AG08396 (cell line): ENCODE measurements at places on chromosomes 1 and 21.

DNA sequence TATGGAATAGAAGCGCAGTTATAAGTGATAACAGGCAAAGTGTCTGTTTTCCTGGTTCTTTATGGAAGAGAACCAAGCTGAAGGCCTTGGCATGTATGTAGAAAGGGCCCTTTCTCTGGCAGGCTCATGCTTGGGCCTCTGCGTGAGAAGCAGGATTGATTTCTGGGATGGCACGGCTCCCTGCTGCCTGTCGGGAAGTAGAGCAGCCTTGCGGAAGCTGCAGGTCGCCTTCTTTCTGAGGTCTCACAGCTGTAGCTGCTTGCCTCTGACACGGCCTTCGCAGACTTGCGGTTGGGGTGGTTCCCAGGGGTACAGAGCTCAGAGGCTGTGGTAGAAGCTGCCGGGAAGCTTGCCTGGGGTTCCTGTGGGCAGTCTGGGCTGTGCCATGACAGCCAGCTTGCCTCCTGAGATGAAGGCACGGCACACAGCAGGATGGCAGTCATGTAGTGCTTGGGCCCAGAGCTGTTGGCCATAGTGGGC, 39.4 kb downstream of the TRAPPC10 start:
- peak; percentile 44 for DNase-seq

DNA sequence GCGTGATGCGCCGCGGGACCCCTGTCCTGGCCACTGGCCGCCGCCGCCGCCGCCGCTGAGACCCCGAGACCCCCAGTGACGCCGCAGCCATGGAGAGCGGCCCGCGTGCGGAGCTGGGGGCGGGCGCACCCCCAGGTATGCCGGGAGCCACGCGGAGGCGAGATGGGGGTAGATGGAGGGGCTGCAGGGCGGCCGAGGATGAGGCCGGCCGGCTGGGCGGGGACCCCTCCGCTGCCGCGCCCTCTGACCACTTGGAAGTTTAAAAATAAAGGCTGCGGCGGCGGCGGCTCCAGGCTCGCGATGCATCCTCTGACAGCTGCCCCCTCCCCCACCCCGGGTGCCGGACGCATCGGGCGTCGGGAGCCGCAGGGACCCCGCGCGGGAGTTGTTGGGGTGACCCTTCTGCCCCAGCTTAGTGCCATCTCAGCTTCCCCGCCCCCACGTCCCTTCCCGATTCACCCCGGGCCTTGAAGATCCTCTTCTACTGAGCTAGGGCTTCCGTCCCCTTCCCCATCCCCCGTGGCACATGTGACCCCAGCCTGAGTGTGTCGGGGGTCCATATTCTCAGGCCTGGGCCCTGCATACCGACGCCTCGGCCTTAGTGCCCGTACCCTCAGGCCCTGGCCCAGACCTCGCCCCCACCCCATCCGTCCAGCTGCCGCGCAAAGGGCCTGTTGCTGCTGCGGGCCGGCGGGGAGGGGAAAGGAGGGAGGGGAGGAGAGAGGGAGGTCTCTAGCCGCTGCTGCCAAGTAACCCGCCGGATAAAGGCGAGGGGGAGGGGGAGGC, 562 bp downstream of the MAP7D1 start:
- peak; percentile 58 for DNase-seq

- no peak for DNase-seq
These were observed 1.5 kb upstream of the FCMR start for GRCh38 chr1:206923009-206923960.

GRCh38 chr21:37686991-37687810, 229.1 kb downstream of the KCNJ6 start:
- DNase-seq = no peak

GRCh38 chr1:160646180-160646579, 664 bp downstream of the SLAMF1 start:
- no peak for DNase-seq

DNA sequence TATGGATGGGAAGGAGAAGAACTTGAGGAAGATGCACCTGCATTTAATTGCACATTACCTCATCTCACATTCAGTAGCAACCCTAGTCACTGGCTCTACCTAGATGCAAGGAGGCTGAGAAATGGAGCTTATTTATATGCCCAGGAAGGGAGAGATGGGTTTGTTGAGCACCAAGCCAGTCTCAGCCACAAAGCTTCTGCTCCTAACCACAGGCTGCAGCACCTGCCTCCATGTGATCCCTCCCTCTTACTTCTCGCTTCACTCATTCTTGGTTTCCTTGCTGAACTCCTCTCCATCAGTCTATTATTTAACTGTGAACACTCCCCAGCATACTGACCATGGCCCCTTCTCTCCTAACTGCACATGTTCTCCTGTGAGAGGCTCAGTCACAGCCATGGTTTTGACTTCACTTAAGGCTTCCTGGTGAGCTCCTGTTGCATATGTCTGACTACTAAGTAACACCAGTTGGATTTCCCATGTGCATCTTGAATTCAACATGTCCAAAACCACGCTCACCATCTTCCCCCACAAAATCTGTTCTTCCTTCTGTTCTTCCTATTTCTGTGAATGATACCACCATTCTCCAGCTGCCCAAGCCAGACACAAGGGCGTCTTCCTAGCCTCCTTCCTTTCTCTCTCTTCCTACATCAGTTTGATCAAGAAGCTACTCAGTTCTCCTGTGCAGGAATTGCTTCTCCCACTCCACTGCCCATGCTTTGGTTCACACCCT, 139.8 kb downstream of the AK5 start:
- no peak for DNase-seq

- DNase-seq = no peak
These were observed 9.0 kb upstream of the DMRTB1 start for GRCh38 chr1:53450225-53450624.

GRCh38 chr1:50490640-50491039, 67.4 kb upstream of the DMRTA2 start:
- DNase-seq = no peak

DNA sequence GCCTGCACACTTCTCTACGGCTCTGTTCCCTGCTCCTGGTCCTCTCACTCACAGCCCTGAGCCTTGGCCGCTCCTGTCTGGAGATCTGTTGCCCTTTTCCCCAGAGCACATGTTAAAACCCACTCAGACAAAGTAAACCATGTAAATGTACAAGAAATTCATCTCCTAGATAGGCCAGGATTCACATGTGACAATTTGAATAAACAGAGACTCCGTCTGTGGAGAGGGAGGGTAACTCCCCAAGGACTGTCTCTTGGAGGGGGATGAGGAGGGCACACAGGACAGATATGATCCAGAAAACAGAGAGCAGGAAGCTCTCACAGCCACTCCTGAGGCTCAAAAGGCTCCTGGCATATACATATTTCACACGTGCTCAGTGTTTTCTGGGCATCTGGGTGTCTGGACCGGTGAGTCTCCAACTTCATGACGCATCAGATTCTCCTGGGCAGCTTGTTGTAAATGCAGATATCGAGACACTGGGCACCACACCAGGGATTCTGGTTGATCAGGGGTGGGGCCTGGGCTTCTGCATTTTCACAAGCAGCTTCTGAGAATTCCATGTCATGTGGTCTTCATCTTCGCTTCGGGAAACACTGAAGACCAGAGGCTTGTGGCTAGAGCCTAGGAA, 6.4 kb upstream of the KAZN start:
- no peak for DNase-seq

DNA sequence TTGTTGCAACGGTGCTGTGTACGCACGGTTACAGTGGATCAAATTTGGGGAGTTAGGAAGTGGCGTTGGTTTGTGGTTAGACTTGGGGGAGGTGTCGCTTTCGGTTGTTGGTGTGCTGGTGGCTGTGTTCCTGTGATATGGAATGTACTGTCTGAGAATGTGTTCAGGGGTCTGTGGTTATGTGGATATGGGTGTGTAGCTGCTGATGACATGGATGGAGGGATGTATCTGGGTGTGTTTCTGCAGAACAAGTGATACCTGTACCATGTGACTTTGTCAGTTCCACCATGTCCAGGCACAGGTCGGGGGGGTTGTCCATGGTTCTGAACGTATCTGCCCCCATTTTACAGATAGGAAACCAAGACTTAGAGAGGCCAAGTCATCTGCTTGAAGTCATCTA, 22.7 kb downstream of the PAX7 start:
- DNase-seq = no peak

DNA sequence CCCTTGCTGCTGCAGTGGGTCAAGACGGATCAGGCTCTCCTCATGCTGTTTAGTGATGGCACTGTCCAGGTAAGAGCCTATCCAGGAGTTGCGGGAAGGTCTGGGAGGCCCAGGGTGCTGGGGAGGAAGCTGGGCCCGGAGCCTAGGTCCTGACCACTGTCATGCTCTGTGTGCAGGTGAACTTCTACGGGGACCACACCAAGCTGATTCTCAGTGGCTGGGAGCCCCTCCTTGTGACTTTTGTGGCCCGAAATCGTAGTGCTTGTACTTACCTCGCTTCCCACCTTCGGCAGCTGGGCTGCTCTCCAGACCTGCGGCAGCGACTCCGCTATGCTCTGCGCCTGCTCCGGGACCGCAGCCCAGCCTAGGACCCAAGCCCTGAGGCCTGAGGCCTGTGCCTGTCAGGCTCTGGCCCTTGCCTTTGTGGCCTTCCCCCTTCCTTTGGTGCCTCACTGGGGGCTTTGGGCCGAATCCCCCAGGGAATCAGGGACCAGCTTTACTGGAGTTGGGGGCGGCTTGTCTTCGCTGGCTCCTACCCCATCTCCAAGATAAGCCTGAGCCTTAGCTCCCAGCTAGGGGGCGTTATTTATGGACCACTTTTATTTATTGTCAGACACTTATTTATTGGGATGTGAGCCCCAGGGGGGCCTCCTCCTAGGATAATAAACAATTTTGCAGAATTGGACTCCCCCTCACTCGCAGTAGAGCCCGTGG, 1.7 kb downstream of the DYNLT4 start:
- DNase-seq = no peak

GRCh38 chr1:218430822-218431221, 85.7 kb downstream of the TGFB2 start:
- DNase-seq = no peak

DNA sequence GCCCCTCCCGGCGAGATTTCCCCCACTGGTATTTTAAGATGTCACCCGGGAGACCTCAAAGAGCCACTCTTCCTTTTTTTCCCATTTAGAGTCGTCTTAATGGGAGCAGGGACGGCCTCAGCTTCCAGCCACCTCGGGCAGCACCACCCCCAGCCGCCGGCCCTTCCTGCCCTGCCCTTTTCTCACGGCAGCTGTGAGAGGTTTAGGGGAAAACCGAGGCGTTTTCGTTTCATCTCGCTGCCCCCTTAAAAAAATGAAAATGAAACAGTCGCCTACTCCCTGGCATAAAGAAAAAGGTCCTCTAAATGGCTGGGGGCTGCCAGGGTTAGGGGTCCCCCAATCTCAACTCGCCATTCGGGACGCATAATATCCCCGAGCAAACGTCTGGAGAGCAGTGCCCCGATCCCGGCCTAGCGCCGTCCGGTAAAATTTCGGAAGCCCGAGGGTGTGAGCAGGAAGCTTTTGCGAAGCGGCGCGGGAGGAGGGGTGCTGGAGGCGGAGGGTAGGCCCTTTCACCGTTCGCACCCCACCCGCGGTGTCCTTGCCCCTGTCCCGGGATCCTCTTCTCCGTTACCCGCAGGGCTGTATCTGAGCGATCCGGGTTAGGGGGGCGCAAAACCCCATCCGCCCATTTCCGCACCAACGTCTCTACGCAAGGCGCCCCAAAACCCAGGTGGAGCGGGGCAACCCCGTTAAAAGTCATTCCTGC, 1.2 kb downstream of the RUNX3 start:
- no peak for DNase-seq

- no peak for DNase-seq
These were observed 12.0 kb upstream of the A3GALT2 start for GRCh38 chr1:33332881-33333280.

DNA sequence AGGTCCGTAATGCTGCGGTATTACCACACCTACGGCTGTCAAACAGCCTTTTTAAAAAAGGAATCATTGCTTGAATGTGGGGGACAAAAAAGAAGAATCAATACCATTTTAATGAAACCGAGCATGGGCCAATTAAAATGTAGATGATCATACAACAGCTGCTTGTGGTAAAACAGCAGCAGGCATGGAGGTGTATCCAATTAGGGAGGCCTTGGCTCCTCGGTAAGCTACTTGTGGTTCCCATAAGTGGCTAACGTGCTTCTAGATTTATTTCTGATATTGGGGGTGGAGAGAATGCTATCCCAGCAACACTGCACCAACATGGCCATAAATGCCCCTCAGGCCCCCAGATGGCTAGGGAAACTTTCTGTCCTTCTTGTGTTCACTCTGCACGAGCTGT, 1.8 kb downstream of the PTPN14 start:
- no peak for DNase-seq

DNA sequence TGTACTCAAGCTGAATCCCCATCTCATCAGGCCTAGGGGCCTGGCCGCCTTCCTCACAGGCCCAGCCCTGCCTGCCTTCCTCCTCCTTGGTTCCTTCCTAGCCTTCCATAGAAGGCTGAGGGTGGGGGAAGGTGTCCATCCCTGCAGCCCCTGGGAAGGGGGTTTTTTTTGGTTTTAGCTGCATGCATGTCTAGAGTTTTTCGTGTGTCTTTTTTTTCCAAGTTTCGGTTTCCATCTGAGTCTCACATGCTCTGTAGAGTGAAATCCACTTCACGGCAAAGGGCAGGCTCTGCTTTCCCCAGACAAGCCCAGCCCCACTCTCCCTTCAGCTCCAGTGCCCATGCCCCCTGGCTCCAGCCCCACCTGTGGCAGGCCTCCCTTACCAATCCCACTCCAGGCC, 32.1 kb downstream of the GRHL3 start:
- no peak for DNase-seq

DNA sequence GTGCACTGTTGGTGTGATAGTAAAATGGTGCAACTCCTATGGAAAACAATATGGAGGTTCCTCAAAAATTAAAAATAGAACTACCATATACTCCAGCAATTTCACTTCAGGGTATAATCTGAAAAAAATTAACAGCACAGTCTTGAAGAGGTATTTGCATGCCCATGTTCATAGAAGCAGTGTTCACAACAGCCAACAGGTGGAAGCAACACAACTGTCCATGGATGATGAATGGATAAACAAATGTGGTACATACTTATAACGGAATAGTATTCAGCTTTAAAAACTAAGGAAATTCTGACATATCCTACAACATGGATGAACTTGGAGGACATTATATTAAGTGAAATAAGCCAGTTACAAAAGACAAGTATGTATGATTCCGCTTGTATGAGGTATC, 8.2 kb downstream of the TTLL7 start:
- no peak for DNase-seq

- no peak for DNase-seq
These were observed 647 bp downstream of the TSEN15 start for GRCh38 chr1:184052194-184052559.

DNA sequence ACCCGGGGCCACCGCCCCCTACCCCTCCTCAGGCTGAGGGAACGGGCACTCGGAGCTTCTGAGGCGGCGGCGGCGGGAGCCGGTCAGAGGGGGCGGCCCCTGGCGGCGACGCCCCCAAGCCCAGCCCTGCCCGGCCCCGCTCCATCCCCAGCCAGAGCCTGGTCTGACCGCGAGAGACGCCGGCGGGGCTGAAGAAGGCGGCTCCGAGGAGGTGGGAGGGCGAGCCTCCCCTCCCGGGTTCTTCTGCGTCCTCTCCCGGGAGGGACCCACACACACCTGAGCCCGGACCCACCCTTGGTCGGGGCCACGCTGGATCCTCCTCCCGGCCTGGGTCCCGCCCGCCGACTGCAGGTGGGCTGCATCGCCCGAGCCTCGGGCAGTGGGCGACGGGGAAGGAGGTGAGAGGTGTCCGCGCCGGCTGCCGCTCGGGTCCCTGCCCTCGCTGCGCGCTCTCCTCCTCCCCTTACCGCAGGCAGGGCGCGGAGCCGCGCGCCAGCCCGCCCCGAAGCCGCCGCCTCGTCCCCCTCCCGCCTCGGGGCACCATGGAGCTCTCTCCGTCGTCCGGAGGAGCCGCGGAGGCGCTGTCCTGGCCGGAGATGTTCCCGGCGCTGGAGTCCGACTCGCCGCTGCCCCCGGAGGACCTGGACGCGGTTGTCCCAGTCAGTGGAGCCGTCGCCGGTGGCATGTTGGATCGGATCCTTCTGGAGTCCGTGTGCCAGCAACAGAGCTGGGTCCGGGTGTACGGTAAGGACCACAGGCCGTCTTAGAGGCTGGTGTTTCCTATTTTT, at the start of gene RASAL2:
Gene RASAL2 (plus strand): TSS at position 154 of the 788 bp plus-strand sequence. CDS start 389 bp downstream, at position 543.
- DNase-seq = peak; percentile 86
